ENCODE measurements at places on chromosomes 16 and 17.

GRCh38 chr16:75130150-75130771 lies 13.7 kb upstream of the LDHD start:
- DNase-seq = no peak

- no peak for DNase-seq
Observed at GRCh38 chr17:72588561-72588960, 467.7 kb downstream of the SOX9 start.

DNA sequence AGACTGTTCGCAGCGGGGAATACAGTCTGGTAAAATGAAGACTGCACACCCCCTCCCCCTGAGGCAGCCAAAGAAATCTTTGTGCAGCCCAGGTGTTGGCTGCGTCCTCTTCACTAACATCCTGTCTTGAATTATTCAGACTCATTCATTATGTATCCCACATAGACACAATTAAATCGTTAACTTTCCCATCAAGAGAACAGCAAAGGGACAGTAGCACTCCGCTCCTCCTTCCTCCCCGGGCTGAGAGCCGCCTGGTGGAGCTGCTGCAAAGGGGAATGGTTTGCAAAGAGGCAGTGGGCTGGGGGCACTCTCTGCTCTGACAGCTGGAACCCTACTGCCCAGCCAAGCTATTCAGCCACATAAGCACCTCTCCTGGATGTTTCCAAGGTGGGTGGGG lies 290.0 kb upstream of the SOX9 start:
- DNase-seq = no peak

GRCh38 chr16:81319221-81319912 lies 4.6 kb downstream of the GAN start:
- no peak for DNase-seq

- no peak for DNase-seq
Observed at GRCh38 chr16:12425134-12425941, 378.3 kb downstream of the CPPED1 start.

- DNase-seq = no peak
Observed at GRCh38 chr17:36631022-36631421, 29.6 kb downstream of the MRM1 start.

- DNase-seq = no peak
Observed at GRCh38 chr17:57636274-57636673, 108.8 kb downstream of the CCDC182 start.

GRCh38 chr17:74177018-74177450 lies 26.4 kb upstream of the RPL38 start:
- DNase-seq = no peak

DNA sequence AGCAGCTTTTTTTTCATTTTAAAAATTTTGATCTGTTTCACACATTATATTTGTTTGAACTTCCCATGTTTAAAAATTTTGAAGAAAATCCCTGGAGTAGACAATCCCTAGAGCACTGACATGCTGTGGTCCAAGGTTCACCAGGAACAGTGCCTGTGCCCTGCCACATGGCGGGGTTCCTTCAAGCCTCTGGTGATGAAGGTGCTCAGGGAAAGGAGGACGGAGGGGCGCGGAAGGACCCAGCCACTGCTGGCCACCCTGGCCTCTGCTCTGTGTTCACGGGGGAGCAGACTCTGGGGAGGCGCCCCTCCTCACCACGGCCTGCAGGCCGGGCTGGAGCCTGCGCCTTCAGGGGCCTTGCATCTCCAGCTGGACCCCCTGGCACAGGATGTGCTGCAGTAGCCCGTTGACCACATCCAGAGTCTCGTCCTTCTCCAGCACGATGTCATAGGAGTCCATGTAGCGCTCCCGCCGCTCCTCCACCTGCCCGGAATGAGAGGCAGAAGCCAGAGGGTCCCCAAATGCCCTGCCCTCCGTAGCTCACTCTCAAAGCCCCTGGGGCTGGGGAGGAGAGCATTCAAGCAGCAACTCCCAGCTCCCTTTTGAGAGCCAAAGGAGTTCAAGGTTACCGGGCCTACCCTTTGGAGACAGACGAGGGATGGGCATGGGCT lies 10.7 kb downstream of the NT5C3B start:
- no peak for DNase-seq

DNA sequence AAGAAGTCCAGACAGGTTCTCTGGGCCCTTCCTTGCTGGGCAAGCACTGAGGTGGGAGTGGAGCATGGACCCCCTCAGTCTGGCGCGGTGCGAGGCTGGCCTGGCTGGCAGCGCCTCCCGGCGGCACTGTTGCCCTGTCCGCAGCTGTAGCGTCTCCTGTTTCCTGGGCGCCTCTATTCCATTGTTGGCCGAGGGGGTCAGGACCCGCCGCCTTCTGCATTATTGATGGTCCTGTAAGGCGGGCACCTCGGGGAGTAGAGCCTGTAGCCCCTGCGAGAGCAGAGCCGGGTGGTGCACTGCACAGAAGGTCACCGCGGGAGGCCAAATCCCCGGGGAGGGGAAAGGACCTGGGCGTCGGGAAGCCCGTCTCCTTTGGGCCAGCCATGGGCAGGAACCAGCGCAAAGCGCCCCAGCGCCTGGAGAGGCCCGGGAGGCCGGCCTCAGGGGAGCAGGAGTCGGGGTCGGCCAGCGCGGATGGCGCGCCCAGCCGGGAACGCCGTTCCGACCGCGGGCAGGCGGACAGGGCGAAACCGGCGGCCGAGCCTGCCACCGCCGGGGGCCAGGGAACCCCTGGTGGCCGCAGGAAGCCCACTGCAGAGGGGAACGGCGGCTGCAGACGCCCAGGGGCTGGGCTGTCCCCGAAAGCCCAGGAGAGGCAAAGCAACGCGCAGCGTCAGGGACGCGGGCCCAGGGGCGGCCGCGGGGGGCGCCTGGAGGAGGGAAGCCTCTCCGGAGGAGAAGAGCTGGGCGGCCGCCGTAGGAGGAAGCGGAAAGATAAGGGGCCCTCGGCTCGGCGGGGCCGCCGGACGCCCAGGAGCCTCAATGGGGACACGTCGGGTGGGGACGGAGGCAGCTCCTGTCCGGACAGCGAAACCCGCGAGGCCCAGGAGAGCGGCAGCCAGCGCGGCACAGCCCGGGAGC lies at the start of gene MYO15B:
MYO15B (plus strand) TSS at position 126 of the 921 bp plus-strand sequence; CDS start at position 384, 258 bp downstream.
- peak; percentile 46 for DNase-seq

DNA sequence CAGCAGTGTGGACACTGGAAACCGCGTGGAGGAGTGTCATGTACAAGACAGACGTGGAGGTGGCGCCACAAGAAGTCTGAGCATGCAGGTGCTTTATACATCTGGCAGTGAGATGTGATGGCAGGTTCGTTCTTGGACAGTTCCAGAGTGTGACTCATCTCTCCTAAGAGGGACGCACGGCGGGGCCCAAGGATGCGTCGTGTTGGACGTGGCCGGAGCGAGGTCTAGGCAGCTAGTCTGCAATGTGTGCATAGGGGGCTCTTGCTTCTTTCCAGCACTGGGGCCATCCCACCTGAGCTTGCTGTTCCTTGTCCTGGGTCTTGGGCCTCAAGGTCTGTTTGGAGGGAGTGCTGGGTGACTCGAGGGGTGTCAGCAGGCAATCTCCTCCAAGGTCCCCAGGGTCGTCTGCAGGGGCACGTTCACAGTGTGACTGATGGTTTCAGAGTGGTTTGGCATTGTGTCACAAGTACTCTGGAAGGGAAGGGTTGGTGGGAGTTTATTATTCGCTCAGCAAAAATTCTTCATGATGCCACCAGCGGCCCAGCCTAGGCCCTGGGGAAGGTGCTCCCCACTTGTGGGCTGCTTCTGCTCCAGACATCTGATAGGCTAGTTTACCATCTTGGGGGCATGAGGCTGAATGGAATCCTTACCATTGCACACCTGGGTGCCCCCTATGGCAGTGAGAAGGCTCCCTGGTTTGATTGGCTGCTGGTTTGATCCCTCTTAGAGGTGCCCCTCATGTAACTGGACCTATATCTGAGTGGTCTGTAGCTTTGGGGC lies 22.1 kb downstream of the SPACA3 start:
- DNase-seq = no peak

DNA sequence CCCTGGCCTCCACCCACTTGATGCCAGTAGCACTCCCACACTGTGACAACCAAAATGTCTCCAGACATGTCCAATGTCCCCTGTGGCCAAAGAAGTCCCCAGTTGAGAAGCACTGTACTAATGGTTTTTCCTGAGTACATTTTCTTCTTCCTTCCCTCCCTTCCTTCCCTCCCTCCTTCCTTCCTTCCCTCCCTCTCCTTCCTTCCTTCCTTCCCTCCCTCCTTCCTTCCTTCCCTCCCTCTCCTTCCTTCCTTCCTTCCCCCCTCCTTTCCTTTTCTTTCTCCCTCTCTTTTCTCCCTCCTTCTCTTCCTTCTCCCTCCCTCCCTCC lies 76.7 kb upstream of the CDC42EP4 start:
- no peak for DNase-seq

DNA sequence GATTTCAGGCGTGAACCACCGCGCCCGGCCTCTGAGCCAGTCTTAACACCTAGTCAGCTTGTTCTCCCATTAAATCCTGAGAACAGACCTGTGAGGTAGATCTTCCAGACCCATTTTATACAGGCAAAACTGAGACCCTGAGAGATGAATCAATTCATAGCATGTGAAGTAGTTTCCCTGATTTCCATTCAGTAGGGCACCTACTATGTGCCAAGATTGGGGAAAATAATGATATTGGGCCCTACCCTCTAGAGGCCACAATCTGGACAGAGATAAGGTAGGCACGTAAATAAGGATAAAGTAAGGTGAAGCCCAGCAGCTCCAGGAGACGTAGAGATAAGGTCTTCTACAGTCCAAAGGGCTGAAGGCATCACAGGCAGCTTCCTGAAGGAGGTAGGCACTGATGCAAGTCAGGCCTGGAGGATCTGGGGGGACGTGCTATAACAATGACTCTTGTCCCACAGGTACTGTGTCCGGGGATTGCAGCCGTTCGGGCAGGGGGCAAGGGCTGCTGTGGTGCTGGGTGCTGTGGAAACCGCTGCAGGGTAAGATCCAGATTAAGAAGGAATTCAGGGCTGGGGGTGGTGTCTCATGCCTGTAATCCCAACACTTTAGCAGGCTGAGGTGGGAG lies 5.7 kb downstream of the VMO1 start:
- DNase-seq = no peak

GRCh38 chr17:22123536-22124281 lies 431.4 kb downstream of the KCNJ18 start:
- DNase-seq = no peak

DNA sequence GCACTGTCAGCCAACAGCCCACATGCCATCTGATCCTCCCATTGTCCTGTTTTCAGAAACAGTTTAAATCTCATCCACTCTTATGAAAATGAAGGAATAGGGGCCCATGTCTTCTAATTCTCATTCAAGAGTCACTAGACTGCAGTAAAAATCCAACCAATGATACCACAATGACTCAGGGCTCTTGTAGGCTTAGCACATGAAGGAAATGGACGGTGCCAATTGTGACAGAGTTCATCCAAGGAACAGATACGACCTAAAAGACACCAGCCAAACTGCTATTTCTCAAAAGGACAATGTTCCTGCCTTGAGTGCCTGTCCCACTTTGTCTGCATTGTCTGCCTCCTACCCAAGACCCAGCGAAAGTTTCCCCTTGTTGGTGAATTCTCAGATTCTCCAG lies 204.8 kb upstream of the COX10 start:
- no peak for DNase-seq

DNA sequence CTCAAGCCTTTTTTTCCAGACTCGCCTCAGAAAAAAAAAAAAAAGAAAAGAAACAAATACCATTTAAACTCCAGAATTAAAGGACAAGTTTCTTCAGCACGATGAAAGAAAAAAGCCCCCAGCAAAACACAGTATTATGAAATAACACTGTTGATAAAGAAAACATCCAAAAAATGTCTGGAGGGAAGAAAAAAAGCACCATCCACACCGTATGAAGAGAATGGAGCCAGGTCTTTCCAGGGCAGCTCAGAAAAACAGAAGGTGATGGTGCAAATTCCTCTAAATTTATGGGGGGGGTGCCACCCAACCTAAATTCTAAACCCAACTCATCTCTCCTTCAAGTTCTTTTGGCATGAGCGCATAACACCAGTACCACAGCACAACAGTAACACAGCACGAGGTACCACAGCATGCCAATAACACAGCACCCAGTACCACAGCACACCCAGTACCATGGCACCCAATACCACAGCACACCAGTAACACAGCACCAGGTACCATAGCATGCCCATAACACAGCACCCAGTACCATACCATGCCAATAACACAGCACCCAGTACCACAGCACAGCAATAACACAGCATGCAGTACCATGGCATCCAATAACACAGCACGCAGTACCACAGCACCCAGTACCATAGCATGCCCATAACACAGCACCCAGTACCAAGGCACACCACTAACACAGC lies 19.0 kb downstream of the AXIN1 start:
- DNase-seq = no peak

DNA sequence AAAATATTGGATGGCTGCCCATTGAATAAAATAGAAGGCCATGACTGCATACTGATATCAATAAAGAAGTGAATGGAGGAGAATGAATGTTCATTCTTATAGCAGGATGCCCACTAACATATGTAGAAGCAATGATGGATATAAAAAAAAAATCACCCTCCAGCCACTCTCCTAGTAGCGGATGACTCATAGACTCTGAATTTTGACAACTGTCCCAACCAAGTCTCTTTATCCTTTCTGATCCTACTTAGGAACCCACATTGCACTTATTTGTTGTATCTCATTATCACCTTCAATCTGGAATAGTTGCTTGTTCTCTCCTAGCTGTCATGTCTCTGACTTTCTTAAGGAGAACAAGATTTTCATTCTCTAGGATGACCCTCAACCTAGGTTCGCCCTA lies 429.9 kb downstream of the HS3ST3B1 start:
- DNase-seq = no peak

GRCh38 chr17:63498626-63499195 lies 21.9 kb downstream of the ACE start:
- no peak for DNase-seq

DNA sequence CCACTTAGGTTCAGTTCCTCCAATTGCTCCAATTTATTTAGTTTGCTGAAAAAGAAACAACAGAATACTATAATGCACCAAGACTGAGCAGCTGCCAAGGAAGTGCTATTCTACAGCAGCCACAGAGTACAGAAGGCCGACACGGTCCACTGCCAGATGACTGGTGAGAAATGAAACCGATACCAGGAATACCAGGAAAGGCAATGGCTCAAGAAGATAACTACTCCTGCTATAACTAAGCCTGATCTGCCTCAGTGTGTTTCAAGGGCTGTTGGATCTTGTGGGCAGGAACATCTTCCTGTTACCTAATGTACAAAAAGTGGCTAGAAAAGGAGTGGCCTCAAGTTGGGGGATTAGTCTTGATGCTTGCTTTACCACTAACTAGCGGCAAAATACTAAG lies 32.8 kb downstream of the MARVELD3 start:
- DNase-seq = no peak

DNA sequence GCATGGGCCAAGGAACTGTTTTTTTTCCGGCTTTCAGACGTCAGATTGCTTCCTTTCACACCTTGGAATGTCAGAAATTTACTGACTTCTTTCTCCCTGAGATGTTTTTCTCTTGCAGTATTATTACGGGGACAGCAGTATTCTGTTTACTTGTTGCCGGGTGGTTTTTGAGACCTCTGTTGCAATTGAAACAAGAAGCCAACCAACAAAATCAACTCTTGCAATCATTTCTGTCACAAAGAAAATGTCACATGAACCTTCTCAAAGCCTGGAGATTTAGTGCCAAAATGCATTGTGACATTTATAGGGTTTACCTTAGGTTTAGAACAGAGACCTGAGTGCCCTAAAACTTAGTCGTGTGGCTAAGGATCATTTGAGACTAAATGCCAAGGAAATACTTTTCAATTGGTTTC lies 174.3 kb downstream of the MAP2K6 start:
- no peak for DNase-seq
